ENCODE measurements at places on chromosomes 3 and 15.

DNA sequence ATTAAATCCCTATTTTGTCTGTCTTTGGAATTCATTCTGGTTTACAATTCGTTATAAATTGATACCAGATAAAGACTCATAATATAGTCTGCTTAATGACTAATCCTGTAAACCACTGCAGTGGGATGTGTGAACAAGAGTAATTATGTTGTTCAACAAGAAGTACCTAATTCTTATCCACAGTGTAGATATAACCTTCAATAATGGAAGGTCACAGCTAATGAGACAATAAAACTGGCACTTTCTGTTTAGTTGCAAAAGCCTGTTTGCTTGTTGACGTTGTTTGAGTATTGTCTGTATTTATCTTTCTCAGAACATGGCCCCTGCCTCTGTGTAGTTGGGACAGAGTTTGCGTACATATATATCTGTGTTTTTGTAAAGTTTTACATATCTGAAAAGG, 26.7 kb downstream of the PIAS1 start:
- DNase-seq = no peak

DNA sequence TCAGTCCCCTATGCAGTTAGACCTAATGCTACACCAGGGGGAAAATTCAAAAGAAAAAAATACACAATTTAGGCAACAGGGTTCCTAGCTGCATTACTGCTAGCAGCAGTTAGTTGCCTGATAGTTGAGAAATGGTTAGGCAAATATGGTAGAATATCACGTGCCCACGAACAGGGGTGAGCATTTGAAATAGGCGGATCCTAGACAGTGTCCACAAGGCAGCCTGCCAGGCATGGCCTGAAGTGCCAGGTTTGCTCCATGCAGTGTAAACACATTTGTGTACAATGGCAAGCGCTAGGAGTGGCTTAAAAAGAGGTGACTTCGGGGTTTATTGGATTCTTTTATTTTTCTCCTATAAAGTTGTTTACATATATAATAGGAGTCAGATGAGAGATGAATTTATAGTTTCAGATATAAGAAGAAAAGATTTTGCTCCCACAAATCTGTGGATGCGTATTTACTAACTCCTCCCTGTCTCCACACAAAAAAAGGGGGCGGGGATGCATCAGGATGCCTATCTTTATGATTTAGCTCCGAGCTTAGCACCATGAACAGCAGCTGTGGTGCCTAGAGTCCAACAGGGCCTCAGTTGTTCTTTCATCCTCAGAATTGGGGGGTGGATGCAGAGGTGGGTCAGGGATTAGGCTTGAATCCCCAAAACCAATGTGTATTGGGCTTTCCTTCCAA, 3.9 kb upstream of the TGM4 start:
- no peak for DNase-seq

DNA sequence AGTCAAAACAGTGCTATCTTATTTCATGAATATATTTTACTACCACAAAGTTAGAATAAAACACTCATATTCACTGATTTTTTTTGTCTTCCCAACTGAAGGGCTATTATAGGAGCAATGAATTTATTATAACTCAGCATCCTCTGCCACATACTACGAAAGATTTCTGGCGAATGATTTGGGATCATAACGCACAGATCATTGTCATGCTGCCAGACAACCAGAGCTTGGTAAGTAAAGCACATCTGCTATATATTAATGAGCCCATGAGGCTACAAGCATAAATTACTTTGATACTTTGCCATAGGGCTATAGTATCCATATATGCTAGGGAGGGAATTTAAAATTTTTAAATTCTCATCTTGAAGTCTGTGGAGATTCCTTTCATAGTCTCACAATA, 95.9 kb downstream of the FEZF2 start:
- no peak for DNase-seq

DNA sequence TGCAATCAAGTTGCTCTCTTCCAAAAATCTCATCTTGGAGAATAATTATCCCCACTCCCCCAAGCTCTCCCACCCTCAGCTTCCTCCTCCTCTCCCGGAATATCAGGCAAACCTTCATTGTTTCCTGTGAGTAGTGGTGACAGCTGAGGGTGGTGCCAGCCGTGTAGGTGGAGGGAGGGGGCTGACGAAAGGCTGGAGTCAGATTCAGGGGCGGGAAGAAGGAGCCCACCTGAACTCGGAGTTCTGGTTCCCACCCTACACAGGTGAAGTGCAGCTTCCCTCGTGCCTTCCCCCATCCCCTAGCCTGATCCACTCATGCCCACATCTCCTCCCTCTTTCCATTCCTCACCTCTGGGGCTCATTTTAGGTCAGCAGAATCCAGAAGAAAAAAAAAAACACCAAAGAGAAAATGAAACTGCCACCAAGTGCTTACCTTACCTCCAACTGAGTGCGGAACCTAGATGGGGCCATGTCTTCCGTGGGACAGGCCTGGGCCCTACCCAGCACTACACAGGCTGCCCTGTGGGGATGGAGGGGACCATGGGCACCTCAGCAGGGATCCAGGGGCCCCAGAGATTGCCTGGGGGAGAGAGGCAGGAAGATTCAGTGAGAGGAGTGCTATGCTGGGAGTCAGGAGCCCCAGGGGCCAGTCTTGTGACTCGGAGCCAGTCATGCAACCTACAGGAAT, 81.3 kb downstream of the ADCY5 start:
- DNase-seq = no peak

DNA sequence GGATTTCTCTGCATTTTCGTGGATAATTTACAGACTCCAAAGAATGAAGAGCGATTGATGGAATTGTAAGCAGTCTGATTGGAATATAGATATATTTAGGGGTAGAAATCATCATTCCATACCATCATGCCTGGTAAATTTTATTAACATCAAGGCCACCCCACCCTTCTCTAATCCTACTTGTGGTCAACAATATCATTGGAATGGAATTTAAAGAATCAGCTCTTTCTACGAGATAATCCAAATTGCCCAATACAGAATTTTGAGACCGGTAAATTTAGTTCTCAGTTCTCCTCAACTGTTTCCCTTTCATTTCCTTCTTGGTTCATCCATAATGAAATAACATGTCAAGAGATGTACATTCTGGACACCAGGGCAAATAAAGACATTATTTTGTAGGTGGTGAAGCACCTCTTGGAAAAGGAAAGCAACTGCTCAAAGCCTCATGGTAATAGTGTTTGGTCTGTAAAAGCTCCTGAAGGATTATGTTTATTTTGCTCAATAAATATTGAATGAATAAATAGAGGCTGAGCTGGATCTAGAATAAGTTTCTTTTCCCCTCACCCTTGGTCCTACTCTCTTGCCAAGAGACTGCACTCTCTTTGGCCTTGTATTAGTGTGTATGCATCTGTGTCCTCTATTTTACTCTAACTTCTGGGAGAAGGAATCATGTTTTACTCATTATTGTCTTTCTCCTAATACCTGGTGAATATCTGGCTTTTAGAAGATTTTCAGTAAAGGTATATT, 133.7 kb upstream of the BCL6 start:
- no peak for DNase-seq
